ENCODE measurements at places on chromosomes 13 and 19.

- no peak for DNase-seq
Observed at GRCh38 chr13:50387051-50387581, 371.9 kb downstream of the KCNRG start.

- no peak for DNase-seq
Observed at GRCh38 chr19:49431330-49431749, 6.2 kb downstream of the GFY start.

DNA sequence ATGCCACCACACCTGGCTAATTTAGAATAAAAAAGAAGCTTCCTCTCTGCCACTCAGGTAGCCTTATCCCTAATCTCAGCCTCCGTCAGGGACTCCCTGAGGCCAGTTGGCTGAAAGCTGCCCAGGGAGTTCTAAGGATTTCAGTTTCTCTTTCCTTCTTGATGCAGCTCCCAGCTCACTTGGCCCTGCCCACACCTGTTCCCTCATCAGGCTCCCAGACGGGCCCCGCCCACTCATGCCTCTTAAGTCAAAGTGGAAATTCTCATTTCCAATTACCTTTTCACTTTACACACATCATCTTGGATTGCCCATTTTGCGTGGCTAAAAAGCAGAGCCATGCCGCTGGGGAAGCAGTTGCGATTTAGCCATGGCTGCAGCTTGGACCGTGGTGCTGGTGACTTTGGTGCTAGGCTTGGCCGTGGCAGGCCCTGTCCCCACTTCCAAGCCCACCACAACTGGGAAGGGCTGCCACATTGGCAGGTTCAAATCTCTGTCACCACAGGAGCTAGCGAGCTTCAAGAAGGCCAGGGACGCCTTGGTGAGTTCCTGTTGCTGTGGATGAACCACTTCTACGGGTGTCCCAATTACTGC lies at the start of gene IFNL1:
Gene IFNL1, plus strand, starts transcription at position 353 of the 591 bp plus-strand sequence. Its CDS starts 15 bp downstream, at position 368.
- no peak for DNase-seq

DNA sequence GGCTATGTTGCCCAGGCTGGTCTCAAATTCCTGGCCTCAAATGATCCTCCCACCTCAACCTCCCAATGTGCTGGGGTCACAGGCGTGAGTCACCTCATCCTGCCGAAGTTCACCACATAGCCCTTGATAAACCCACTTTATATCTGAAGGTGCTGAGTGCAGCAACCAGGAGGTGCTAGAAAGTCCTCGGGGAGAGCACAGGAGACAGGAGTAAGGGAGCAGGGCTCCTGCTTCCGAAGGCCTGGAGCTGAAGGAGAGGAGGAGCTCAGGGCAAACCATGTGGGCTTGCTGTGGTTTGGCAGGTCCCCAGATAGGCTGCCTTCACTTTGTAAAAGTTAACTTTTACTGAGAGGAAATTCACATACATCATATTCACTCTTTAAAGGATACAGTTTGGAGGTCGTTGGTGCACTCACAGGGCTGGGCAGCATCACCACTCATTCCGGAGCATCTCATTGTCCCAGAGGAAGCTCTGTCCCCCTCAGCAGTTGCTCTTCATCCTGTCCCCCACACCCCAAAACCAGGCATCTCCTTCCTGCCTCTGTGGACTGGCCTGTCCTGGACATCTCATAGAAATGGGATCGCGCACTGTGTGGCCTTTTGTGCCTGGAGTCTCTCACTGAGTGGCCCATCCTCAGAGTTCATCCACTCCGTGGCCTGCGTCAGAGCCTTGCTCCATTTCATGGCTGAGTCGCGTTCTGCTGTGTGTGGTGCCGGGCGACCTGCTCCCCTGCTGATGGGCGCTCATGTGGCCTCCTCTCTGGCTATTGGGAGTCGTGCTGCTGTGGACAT lies 49.5 kb downstream of the KDM4B start:
- DNase-seq: no peak

- DNase-seq: no peak
Observed at GRCh38 chr13:42728507-42729180, 52.7 kb upstream of the FAM216B start.

- no peak for DNase-seq
Observed at GRCh38 chr19:7482584-7483439, 6.0 kb downstream of the PEX11G start.

GRCh38 chr13:110047496-110047895 lies 259.5 kb downstream of the COL4A1 start:
- DNase-seq: peak; percentile 46

GRCh38 chr13:37539976-37540605 lies 58.5 kb downstream of the POSTN start:
- DNase-seq: no peak

DNA sequence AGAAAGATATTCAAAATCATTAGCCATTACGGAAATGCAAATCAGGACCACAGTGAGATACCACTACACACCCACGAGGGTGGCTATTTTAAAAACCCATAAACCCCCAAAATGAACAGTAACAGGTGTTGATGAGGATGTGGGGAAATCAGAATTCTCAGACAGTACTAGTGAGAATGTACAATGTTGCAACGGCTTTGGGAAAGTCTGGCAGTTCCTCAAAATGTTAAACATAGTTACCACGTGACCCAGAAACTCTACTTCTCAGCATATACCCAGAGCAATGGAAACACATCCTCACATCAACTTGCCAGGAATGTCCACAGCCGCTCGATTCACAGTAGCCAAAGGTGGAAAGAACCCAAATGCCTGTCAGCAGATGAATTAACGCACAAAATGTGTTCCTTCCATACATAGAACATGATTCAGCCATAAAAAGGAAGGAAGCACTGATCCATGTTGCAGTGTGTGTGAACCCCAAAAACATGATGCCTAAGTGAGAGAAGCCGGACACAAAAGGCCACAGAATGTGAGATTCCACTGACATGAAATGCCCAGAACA lies 7.0 kb downstream of the PLVAP start:
- DNase-seq: no peak

- DNase-seq: no peak
Observed at GRCh38 chr19:30231408-30232318, 140.5 kb upstream of the ZNF536 start.

Data from right kidney (tissue), 9 donors.